ENCODE measurements at places on chromosomes 2 and 18. TPM values are rescaled to one million over a fixed set of nuclear protein-coding genes. Genes with fewer than 3 reads are reported as not detected.

DNA sequence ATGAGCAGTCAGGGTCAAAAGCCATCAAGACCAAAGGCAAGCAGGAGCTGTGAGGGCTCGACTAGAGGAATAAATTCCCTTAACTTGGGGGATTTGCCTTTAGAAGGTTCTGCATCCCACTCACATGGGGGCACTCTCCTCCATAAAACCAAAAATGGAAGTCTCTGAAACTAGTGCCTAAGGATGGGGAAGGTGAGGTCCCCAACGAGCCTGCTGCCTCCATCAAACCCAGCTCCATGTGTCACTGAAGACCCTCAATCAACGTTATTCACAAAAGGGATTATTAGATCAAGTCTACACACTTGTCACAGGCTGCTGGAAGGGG lies 254.9 kb upstream of the NCKAP5 start:
- no peak for DNase-seq

DNA sequence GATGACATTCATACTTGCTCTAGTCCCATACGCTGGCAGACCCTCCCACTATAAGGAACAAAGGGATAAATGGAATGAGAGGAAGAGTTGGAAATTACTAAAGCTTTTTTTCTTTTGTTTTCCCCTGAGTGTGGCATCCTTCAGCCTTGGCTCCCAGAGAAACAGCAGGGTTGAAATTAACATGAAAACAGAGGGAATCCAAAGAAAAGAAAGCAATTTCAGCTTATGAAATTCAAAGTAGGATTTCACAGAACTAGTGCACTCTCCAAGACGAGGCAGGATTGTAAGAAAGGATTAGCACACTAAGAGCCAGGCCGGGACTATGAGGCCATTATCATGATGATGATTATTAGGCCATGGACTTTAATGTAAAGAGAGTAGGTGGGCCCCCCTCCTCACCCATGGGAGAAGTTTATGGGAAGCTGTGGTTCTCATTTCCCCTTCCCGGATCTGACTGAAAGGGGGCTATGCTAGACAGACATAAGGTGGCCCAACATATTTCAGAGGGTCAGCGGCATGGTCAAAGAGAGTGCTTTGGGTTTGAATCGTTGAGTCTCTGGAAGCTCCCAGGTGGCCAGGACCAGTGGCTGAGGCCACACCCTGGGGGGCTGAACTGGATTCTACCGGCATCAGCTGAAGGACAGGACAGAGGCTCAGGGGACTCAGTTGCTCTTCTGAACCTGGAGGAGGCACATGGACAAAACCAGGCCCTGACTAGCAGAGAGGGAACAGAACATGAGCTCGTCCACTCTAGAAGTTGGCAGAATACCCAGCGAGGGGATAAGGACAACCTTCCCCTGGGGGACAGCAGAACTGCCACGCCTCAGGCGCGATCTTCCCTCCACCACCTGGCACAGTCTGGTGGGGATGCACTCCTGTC lies 100.1 kb upstream of the ARL4C start:
- DNase-seq: no peak

DNA sequence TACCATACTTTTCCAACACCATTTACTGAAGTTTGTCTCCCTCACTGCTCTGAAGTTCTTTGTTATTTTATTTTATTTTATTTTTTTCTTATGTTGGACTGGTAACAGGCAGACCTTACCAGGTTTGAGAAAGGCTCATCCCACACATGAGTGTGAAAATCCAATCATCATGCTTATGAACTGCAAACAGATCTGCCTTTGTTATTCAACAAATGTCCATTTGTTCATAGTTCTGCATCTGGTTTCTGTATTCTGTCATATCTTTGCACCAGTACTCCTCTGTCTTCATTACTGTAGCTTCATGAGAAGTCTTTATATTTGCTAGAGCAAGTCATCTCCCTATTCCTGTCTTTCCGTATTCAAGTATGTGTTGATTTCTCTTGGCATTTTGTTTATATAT lies 5.3 kb downstream of the RNU2-63P start:
- DNase-seq: no peak

DNA sequence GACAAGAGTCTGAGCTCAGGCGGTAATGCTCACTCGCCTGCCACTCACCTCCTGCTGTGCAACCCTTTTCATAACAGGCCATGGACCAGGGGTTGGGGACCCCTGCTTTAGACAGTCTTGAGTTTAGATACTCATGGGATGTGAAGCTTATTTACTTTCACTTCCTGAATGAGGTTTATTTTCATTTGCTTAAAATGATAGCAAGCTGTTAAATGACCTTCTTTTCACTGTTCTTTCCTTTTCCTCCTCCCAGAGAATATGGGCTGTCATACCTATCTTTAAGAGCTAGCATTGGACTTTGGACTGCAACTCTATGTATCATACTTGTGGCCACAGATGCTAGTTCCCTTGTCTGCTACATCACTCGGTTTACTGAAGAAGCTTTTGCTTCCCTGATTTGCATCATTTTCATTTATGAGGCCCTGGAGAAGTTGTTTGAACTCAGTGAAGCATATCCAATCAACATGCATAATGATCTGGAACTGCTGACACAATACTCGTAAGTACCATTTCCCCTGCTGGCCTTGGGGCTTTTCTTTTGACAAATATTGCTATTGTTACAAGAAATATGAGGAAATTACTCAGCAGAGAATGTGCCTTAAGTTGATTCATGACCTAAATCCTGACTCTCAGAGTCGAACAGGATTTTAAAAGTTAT lies 168.5 kb downstream of the DPP4 start:
- no peak for DNase-seq

DNA sequence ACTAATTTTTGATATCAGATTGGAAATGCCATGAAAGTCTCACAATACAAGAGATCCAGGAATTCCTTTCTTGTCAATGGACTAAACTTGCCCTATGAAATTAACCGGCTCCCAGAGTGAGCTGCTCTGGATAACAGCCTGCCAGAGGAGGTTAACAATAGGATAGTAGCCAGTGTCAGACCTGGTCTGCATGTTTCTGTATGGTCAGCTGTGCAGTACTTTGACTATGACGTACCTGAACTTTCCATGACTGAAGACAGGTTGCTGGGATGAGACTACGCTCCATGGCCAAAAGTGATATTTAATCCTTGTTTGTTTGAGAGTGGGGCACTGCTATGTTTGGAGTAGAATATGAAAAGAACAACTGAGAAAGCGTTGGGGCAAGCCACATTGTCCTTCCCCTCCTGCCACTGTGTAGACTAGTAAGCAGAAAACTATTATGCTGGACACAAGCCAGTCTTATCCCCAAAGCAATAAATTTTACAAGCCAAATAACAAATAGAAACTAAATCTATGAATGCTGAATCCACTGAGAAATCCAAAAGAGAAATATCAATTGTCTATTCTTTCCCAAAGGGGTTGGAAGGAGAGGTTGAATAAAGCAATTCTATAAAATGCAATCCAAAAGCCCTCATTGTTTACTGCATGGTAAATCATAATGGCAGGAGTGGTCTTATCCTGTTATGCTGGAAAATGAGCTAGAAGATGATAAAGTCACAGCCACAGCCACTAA lies 115.5 kb upstream of the CYP26B1 start:
- peak; percentile 5 for DNase-seq

DNA sequence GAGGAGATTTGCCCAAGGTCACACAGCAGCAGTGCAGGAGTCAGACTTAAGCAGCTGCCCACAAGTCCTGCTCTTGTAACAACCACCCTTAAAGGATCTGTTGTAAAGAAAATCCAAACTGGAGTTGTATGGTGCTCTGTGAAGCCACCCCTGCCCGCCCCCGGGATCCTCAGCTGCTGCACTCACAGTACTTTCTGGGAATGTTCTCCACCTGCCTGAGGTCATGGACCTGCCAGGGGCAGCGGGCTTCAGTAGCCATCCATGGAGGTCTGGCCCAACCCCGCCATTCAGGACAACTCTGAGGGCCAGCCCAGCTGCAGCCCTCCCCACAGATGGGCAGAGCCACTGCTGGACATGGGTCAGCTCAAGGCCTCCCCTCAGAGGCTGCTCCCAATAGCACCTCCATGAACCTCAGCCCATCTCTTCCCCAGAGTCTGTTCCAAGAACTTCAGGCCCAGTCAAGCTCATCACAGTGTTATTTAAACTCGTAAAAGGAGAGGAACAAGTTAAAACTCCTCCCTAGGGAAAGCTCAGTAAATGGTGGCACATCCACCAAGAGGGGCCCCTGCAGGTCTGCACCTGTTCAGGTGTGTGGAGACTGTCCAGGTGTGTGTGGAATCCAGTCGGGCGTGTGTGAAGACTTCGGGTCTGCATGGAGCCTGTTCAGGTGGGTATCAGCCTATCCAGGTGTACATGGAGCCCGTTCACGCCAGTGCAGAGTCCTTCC lies 39.4 kb upstream of the GPC1 start:
- DNase-seq: no peak

DNA sequence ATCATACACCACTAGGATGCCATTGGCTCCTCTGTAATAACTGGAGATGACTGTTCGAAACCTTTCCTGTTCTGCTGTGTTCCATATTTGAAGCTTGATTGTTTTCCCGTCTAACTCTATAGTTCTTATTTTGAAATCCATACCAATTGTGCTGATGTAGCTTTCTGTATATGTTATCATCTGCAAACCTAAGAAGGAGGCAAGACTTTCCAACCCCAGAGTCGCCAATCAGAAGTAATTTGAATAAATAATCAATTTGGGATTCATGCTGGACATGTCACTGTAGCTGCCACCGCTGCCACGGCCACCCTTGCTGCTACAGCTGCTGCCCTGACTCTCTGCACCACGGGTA lies 20.7 kb downstream of the STAT1 start:
- no peak for DNase-seq

DNA sequence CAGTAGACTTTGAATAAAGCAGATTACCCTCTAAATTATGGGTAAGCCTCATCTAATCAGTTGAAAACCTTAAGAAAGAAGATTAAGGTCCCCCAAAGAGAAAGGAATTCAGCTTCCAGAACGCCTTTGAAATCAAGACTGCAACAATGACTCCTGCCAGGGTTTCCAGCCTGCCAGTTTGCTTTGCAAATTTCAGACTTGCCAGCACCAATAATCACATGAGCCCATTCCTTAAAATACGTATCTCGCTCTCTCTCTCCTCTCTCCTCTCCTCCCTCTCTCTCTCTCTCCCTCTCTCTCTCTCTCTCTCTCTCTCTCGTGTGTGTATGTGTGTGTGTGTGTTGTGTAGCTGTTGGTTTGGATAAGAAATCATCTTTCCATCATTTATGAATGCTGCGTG lies 184.2 kb downstream of the PDE1A start:
- no peak for DNase-seq

DNA sequence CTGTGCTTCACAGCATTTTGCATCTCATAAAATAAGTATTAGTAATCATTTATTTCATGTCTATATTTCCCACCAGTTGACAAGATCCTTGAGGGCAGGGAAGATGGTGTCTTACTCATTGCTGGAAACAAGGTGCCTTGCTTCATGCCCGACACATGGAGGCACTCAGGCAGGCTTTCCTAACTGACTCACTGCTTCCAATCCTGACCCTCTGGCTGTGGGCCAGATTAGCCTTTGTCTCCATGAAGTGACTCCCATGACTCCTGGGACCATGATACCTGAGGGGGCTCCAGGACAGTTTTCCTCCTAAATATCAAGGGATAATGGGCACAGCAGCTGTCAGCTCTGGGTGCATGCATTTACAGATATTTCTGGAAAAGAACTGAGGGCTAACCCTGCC lies 275.1 kb downstream of the AGPS start:
- DNase-seq: peak; percentile 1

DNA sequence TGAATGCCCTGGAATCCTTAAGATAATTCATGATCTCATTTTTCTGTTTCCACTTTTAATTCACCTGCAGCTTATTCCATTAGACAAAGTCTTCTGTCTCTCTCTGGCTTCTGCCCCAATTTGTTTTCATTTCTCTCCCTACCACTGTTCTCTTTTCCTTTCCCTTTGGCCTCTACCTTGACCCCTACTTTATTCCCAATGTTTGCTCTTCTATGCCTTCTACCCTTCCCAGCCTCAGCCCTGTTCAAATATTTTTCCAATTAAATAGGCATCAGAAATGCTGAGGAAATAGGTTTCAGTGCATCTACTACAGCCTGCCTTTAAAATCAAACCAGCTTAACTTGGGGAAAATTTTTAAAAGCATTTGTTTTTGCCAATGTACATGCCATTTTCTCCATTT lies 443.7 kb upstream of the CWC22 start:
- no peak for DNase-seq

GRCh38 chr2:204072443-204073324 lies 136.1 kb downstream of the ICOS start:
- DNase-seq: no peak

- DNase-seq: no peak
Observed at GRCh38 chr2:226408141-226408540, 391.5 kb downstream of the IRS1 start.

DNA sequence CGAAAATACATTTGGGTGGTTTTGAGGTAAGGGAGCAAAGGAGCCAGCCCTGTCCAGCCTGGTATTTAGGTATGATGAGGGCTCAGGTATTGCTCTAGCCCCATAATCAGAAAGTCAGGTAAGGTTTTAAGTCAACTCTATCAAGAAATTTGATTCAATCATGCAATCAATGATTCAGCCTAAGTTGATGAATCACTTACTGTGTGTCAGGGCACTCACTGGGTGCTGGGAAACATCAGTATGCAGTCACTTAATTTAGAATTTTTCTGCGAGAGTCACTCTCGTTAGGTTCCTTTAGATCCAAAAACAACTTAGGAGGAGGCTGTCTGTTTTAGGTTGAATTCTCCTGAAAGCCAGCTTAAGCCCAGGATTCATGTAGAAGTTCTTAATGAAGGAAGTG lies 17.7 kb upstream of the SERPINB2 start:
- DNase-seq: peak; percentile 45

DNA sequence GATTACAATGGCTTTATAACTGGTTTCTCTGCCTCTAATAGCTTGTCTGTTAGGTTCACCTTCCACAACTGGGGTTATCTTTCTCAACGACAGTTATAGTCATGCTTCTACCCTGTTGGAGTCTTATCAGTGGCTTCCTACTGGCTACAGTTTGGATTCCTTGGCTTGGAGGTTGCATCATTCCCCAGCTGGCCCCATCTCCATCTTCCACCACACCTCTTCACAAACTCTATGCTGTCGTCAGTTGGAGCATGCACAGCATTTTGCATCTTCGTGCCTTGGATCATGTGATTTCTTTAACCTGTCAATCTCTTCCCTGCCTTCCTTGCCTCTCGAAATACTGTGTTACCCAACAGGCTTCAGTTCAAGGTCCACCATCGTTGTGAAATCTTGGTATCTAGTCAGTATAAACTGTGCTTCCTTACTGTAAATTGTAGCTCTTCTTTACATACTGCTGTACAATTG lies 316.3 kb upstream of the CXCR4 start:
- DNase-seq: no peak

DNA sequence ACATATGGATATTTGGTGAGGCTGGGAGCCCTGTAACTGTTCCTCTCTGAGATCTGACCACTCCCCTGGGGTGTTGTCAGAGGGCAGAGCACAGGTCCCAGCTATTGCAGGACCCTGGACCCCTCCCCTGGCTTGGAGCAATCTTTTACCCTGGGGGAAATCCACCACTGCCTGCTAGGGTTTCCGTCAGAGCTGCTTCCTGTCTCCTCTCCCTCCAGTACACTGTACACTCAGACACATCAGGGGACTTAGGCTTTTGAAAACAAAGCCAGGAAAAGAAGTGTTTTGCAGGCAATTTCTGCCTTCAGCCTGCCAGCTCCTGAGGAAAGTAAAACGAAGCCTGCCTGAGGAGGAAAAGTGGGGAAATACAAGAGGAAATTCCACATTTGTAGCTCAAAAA lies 13.2 kb upstream of the CEP68 start:
- no peak for DNase-seq

STON1 gene
- total RNA-seq: 5.7 TPM

MAP3K20 gene
- 84.4 TPM for total RNA-seq

IL37 gene
- not detected for total RNA-seq

DRC1 gene
- total RNA-seq: 0.18 TPM

STEAP3 gene
- total RNA-seq: 18.9 TPM

DYNAP gene
- total RNA-seq: not detected

EXOC6B gene
- total RNA-seq: 29.7 TPM

SRD5A2 gene
- not detected for total RNA-seq

FZD7 gene
- 62.4 TPM for total RNA-seq
